ENCODE measurements at places on chromosomes 3 and 15. TPM values are rescaled to one million over a fixed set of nuclear protein-coding genes. Genes with fewer than 3 reads are reported as not detected.

The EPHA3 gene
- total RNA-seq, result 5.3 TPM

The LHFPL4 gene
- total RNA-seq, result not detected

The TICRR gene
- not detected for total RNA-seq

The GHSR gene
- total RNA-seq, result not detected

The SLC22A14 gene
- total RNA-seq, result not detected

The SLC15A2 gene
- total RNA-seq, result 0.47 TPM

The TMEM207 gene
- total RNA-seq, result not detected

The WDR72 gene
- total RNA-seq, result not detected

The VEPH1 gene
- total RNA-seq, result 0.48 TPM

The ANKUB1 gene
- total RNA-seq, result not detected

The CPNE9 gene
- not detected for total RNA-seq

The EXD1 gene
- total RNA-seq, result not detected

GRCh38 chr3:159852821-159853505, 135.7 kb upstream of the IL12A start:
- no peaks in the 10 kb centered on the region for H3K4me1 ChIP-seq
- peak; percentile 79 for DNase-seq
- H3K4me3 ChIP-seq, result peak overlapping the region; percentile 45
- H3K27me3 ChIP-seq, result no peaks in the 10 kb centered on the region
- no peaks in the 10 kb centered on the region for H3K36me3 ChIP-seq
- peak overlapping the region; percentile 82 for H3K27ac ChIP-seq

- DNase-seq, result no peak
- H3K27me3 ChIP-seq, result no peaks in the 10 kb centered on the region
- H3K36me3 ChIP-seq, result no peaks in the 10 kb centered on the region
- no peak overlapping the region for H3K27ac ChIP-seq
- no peaks in the 10 kb centered on the region for H3K4me1 ChIP-seq
Observed at GRCh38 chr3:53994986-53995603, 103.4 kb upstream of the SELENOK start.

- H3K36me3 ChIP-seq, result no peaks in the 10 kb centered on the region
- no peak for DNase-seq
- no peaks in the 10 kb centered on the region for H3K4me1 ChIP-seq
- H3K27me3 ChIP-seq, result no peaks in the 10 kb centered on the region
- H3K27ac ChIP-seq, result no peak overlapping the region
- H3K4me3 ChIP-seq, result no peak overlapping the region
Observed at GRCh38 chr3:95272781-95273180, 1209.9 kb downstream of the NSUN3 start.

GRCh38 chr3:87390353-87390752, 114.0 kb upstream of the POU1F1 start:
- DNase-seq, result no peak
- H3K36me3 ChIP-seq, result no peaks in the 10 kb centered on the region
- no peaks in the 10 kb centered on the region for H3K27me3 ChIP-seq
- H3K4me1 ChIP-seq, result no peaks in the 10 kb centered on the region
- H3K27ac ChIP-seq, result no peak overlapping the region

DNA sequence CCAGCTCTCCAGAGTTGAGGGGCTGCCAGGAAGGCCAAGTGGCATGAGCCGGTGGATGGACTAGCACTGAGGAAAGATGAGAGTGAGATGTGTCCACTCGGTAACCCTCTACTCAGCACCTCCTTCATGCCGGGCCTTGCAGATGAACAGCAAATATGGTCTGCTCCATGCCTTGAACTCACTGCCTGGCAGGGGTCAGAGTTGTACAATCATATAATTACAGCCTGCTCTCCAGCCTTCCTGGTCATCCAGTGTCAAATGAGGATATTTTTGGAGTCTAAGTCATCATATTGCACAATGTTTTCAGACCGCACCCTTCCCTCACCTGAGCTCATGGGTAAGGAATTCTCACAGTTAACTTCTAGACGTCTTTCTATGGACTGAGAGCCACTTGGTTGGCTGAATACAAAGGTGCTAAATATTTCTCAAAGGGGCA, 4.9 kb downstream of the MGLL start:
- peaks cover 71% of the 10 kb centered on the region for H3K4me1 ChIP-seq
- H3K27me3 ChIP-seq, result no peaks in the 10 kb centered on the region
- H3K4me3 ChIP-seq, result no peak overlapping the region
- DNase-seq, result no peak
- peak overlapping the region; percentile 89 for H3K27ac ChIP-seq

GRCh38 chr3:65516998-65517397, 521.7 kb downstream of the MAGI1 start:
- DNase-seq, result no peak
- H3K27ac ChIP-seq, result no peak overlapping the region
- H3K4me1 ChIP-seq, result no peaks in the 10 kb centered on the region
- no peak overlapping the region for H3K4me3 ChIP-seq

DNA sequence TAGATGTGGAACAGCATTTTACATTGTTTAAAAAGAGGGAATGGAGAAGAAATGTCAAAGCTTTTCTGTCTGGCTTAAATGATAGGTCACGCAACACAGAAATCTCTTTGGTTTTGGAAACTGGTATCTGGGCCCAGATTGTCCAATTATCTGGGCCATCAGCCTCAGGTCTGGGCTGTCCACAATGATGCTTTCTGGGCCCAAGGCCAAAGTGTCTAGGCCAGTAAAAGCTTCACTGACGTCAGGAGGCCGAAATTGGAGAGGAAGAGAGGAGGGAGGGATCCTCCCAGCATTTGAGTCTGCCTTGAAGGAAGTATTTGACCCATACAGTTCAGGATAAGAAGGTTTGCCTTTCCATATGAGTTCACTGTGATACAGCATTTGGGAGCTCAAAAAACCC, 60.7 kb upstream of the ALDH1A3 start:
- no peaks in the 10 kb centered on the region for H3K27me3 ChIP-seq
- DNase-seq, result no peak
- H3K27ac ChIP-seq, result no peak overlapping the region

DNA sequence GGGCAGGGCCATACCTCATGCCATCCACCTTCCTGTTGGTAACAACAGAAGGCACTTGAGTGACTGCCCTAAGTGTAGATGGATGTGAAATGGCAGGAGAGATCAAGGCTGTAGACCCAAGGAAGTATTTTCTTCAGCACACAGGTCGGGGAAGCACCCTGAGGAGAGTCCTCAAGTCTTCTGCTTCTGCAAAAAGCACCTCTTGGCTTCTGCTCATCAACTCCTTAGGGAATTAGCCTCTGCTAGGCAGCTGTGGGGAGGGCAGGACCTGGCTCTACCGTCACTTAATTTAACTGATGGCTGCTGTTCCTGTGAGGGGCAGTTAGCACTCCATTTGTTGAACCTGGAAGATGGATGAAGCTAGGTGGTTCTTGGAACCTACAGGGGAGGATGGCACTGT, 6.9 kb upstream of the CACNA2D2 start:
- no peak for DNase-seq
- no peak overlapping the region for H3K4me3 ChIP-seq
- H3K36me3 ChIP-seq, result no peaks in the 10 kb centered on the region
- no peak overlapping the region for H3K27ac ChIP-seq
- no peaks in the 10 kb centered on the region for H3K27me3 ChIP-seq

- peak overlapping the region; percentile 29 for H3K27ac ChIP-seq
- H3K36me3 ChIP-seq, result no peaks in the 10 kb centered on the region
- no peaks in the 10 kb centered on the region for H3K4me1 ChIP-seq
- no peak overlapping the region for H3K4me3 ChIP-seq
- H3K27me3 ChIP-seq, result no peaks in the 10 kb centered on the region
- DNase-seq, result no peak
Observed at GRCh38 chr3:197406266-197406665, 107.9 kb upstream of the DLG1 start.

DNA sequence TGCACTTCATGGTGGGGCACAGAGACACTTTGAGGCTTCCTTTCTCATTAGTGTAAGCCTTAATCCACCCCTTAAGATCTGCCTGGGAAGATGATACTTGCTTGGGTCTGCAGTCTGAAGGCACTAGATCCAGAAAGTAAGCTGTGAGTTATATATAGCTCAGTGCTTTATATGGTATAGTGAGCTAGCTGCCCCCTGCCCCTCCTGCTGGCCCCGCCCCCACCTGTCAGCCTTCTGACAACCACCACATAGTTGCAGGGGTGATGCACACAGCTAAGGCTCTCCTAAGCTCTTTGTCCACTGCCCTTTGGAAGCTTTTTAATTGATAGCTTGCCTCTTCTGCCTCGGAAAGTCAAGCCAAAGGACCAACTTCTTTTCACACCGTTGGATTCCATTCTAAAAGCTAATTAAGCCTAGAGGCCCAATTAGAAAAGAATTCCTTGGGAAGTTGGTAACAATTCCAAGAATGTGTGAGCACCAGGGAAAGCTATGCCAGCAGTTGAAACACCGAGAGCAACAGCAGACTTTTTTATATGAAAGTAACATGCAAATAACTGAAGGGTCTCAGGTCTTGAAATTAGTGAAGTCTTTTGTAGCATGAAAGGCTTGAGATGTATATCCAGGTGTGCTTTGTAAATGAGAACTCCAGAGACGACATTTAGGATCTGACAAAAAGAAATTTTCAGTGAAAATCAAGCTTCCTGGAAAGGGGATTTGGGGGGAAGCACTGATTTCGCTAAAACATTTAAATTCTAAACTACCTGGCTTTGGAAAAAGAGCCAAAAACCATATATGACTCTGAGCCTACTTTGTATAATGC, 2.3 kb downstream of the TPM1 start:
- H3K36me3 ChIP-seq, result peaks cover 68% of the 10 kb centered on the region
- H3K27ac ChIP-seq, result peak overlapping the region; percentile 97
- H3K27me3 ChIP-seq, result no peaks in the 10 kb centered on the region
- DNase-seq, result no peak
- peak overlapping the region; percentile 63 for H3K4me3 ChIP-seq

DNA sequence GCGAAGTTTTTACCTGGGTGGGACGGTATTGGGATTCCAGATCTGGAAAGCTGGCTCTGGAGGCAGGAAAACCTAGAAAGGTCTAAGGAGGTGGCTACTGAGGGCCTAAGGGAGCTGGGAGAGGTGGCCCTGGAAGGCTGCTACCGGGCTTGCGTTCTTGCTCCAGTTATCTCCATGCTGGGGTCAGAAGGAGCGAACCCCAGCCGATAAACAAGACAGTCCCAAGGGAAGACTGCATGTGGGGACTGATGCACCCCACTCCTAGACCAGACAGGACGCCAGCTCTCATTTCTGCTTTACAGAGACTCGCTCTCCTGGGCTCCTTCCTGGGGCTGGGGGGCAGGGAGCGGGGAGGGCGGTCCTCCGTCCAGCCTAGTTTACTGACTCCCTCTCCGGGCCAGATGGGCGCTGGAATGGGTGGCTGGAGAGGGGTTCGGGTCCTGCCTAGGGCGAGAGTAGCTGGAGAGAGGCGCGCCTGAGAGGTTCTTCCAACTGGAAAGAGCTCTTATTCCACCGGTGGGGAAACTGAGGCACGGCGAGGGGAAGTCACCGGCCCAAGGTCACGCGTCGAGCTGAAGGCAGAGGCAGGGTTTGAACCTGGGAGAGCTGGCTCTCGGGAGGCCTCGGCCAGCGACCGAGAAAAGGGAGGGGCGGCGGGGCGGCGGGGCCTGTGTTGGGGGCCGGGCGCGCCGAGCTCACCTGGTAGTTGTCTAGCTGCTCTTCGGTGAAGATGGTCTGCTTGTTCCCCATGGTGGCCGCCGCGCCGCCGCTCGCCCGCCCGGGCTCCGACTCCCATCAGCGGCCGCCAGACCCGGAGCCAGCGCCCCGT, 565 bp downstream of the CIB2 start:
- DNase-seq, result no peak
- peak overlapping the region; percentile 90 for H3K27ac ChIP-seq
- H3K4me1 ChIP-seq, result no peaks in the 10 kb centered on the region
- H3K36me3 ChIP-seq, result no peaks in the 10 kb centered on the region
- H3K27me3 ChIP-seq, result no peaks in the 10 kb centered on the region
- H3K4me3 ChIP-seq, result peak overlapping the region; percentile 81

- H3K27me3 ChIP-seq, result no peaks in the 10 kb centered on the region
- H3K27ac ChIP-seq, result peak overlapping the region; percentile 77
- no peaks in the 10 kb centered on the region for H3K4me1 ChIP-seq
- no peak for DNase-seq
- no peaks in the 10 kb centered on the region for H3K36me3 ChIP-seq
Observed at GRCh38 chr3:188595890-188596376, 442.0 kb downstream of the LPP start.

DNA sequence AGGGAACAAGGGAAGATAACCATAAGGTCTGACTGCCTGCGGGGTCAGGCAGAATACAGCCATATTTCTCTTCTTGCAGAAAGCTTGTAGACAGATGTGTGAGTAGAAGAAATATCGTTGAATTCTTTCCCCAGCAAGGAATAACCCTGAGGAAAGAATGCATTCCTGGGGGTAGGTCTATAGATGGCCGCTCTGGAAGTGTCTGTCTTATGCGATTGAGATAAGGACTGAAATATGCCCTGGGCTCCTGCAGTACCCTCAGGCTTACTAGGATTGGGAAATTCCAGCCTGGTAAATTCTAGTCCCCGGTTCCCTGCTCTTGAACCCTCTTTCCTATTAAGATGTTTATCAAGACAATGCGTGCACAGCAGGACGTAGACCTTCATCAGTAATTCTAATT, 15.8 kb upstream of the SST start:
- no peaks in the 10 kb centered on the region for H3K27me3 ChIP-seq
- no peak overlapping the region for H3K4me3 ChIP-seq
- no peaks in the 10 kb centered on the region for H3K4me1 ChIP-seq
- H3K27ac ChIP-seq, result no peak overlapping the region
- H3K36me3 ChIP-seq, result no peaks in the 10 kb centered on the region

DNA sequence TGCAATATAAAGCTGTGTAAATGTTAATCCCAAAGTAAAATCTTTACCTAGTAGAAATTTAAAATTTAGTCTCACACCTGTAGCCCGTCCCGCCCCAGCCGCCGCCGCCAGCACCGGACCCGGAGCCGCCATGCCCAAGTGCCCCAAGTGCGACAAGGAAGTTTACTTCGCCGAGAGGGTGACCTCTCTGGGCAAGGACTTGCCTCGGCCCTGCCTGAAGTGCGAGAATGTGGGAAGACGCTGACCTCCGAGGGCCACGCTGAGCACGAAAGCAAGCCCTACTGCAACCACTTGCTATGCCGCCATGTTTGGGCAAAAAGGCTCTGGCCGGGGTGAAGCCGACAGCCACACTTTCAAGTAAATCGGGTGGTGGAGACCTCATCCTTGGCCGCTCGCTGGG, 22.1 kb upstream of the TOP2B start:
- H3K27ac ChIP-seq, result no peak overlapping the region
- H3K36me3 ChIP-seq, result no peaks in the 10 kb centered on the region
- H3K4me1 ChIP-seq, result no peaks in the 10 kb centered on the region
- DNase-seq, result no peak

GRCh38 chr3:37219266-37219665, 44.9 kb upstream of the LRRFIP2 start:
- no peak overlapping the region for H3K4me3 ChIP-seq
- no peak for DNase-seq
- no peaks in the 10 kb centered on the region for H3K27me3 ChIP-seq
- no peaks in the 10 kb centered on the region for H3K4me1 ChIP-seq
- no peaks in the 10 kb centered on the region for H3K36me3 ChIP-seq

GRCh38 chr3:73523661-73524060, 101.1 kb downstream of the PDZRN3 start:
- H3K36me3 ChIP-seq, result no peaks in the 10 kb centered on the region
- DNase-seq, result no peak
- peak overlapping the region; percentile 44 for H3K27ac ChIP-seq
- H3K4me3 ChIP-seq, result no peak overlapping the region

Data from right atrium auricular region (tissue), 2 donors.